A673 (cell line): ENCODE measurements at places on chromosomes 13 and 19. TPM values are rescaled to one million over a fixed set of nuclear protein-coding genes. Genes with fewer than 3 reads are reported as not detected.

DNA sequence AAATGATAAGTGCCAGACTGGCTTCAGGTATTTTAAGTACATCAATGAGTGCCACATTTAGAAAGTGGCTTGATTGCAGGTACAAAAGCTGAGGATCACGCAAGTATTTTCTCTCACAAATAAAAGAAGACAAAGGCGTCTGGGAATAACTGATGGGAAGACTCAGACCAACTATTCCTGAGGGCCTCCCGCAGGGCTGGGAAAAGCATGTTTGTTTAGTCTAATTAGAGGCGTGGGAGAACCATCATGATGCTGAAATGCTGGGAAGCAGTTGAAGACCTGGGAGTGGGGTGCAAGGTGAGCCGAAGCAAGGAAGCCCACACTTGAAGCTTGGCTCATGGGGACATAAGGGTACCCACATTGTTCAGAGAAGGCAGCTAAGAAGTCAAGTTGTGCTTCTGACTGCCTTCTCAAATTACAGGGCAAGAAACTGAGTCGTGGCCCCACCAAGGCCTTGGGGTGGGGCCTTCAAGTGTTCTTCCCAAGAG lies 536.0 kb downstream of the MYO16 start:
- no peak overlapping the region for H3K4me3 ChIP-seq
- no peaks in the 10 kb centered on the region for H3K27me3 ChIP-seq
- no peak overlapping the region for H3K27ac ChIP-seq
- peaks cover 10% of the 10 kb centered on the region for H3K4me1 ChIP-seq
- no peaks in the 10 kb centered on the region for H3K36me3 ChIP-seq
- DNase-seq = no peak

- peaks cover 10% of the 10 kb centered on the region for H3K4me1 ChIP-seq
- DNase-seq = peak; percentile 45
- H3K36me3 ChIP-seq = no peaks in the 10 kb centered on the region
- no peak overlapping the region for H3K4me3 ChIP-seq
These were observed 104.2 kb downstream of the SLITRK6 start for GRCh38 chr13:85694992-85695391.

CEACAM21 gene
- 4.3 and 6.1 TPM in 2 replicates for total RNA-seq

DNA sequence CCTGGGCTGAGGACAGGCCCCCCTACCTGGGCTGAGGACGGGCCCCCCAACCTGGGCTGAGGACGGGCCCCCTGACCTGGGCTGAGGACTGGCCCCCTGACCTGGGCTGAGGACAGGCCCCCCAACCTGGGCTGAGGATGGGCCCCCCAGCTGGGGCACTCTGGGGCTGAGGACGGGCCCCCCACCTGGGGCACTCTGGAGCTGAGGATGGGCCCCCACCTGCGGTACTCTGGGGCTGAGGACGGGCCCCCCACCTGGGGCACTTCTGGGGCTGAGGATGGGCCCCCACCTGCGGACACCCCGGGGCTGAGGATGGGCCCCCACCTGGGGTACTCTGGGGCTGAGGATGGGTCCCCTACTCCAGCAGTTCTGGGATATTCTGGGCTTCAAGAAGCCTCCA lies 65.5 kb downstream of the RASA3 start:
- H3K36me3 ChIP-seq = no peaks in the 10 kb centered on the region
- no peak for DNase-seq
- H3K27ac ChIP-seq = no peak overlapping the region

PAF1 gene
- total RNA-seq = 70.2 and 73.3 TPM in 2 replicates
